Activated CD4-positive, alpha-beta T cell treated with anti-CD3 and anti-CD28 coated beads, Interleukin-2, amount 10 ng/mL, durations not matched to agents 7 days and 5 days (primary cell): ENCODE measurements at places on chromosomes 13 and 19. TPM values are rescaled to one million over a fixed set of nuclear protein-coding genes. Genes with fewer than 3 reads are reported as not detected.

GRCh38 chr19:5339950-5340636 lies 519 bp downstream of the PTPRS start:
- no peak overlapping the region for H3K27ac ChIP-seq
- H3K4me1 ChIP-seq: peaks cover 14% of the 10 kb centered on the region
- DNase-seq: no peak
- peaks cover 60% of the 10 kb centered on the region for H3K27me3 ChIP-seq
- H3K36me3 ChIP-seq: no peaks in the 10 kb centered on the region

GFY gene
- not detected for total RNA-seq

DNA sequence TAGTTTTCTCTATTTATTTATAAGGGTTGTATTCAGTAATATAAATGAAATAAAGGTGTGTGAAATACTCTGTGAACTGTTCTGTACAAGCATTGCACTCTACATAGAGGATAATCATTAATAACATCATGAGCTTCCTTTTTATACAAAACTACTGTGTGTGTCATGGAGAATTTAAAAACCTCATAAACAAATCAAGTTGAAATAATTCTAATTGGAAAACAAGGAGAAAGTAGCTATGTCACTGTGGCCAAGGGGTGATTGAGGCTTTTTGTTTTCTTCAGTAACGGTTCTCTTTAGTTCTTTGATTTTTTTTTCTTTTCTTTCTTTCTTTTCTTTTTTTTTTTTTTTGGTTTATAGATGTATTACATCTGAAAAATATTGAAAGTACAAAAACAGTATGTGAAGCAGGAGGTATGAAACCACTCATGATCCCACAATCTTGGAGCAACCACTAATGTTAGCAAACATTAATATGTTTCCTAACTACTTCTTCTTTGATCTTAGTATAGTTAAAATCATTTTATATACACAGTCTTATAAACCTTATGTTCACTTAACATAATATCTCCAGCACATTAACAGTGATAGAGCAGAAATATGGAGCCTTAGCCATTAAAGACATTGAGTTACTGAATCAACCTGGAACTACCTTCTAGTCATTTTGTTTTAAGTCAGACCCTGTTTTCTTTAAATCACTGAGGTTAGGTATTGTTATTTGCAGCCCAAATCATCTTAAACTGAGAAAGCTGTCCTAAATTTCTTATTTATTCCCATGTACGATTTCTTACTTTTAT lies 45.4 kb downstream of the WDFY2 start:
- no peak overlapping the region for H3K4me3 ChIP-seq
- no peaks in the 10 kb centered on the region for H3K27me3 ChIP-seq
- no peak for DNase-seq
- peaks cover 13% of the 10 kb centered on the region for H3K4me1 ChIP-seq
- peaks cover 5% of the 10 kb centered on the region for H3K36me3 ChIP-seq

DNA sequence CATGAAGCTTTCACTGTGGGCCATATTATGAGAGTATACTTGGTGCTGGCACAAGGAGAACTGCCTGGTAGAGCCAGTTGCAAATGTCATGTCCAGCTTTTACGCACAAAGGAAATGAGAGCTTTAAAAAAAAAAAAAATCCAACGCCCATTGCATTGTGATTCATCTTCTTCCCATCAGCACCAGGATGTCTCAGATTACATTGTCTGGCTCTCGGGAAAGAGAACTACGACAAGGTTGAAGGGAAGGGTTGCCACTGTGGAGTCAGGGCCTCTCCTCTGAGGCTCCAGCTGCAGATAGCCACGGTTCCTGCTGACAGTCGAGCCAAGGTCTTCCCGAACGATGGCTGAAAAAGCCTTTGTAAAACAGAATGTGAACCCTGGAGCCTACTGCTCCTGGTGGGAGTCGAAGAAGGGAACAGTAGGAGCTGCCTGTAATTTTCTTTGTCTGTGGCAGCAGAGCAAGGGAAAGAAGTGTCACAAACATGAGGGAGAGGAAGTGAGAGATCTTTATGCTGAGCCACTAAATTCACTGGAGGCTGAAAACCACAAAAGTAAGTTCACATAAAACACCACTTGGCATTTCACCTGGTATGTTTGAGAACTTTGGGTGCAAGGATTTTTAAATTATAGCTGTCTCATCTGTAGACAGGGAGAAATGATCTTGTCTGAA lies 704.7 kb downstream of the DIAPH3 start:
- H3K27ac ChIP-seq: no peak overlapping the region
- no peaks in the 10 kb centered on the region for H3K27me3 ChIP-seq
- no peak for DNase-seq
- H3K4me3 ChIP-seq: no peak overlapping the region
- H3K36me3 ChIP-seq: no peaks in the 10 kb centered on the region
- H3K4me1 ChIP-seq: peaks cover 6% of the 10 kb centered on the region

- no peaks in the 10 kb centered on the region for H3K36me3 ChIP-seq
- H3K27me3 ChIP-seq: no peaks in the 10 kb centered on the region
- DNase-seq: no peak
- no peak overlapping the region for H3K4me3 ChIP-seq
Observed at GRCh38 chr13:71149046-71149445, 718.0 kb downstream of the DACH1 start.

- no peaks in the 10 kb centered on the region for H3K36me3 ChIP-seq
- no peak overlapping the region for H3K4me3 ChIP-seq
- H3K27me3 ChIP-seq: peaks cover 6% of the 10 kb centered on the region
- no peak overlapping the region for H3K27ac ChIP-seq
- no peaks in the 10 kb centered on the region for H3K4me1 ChIP-seq
Observed at GRCh38 chr13:34914416-34914815, 27.7 kb upstream of the NBEA start.

- H3K4me3 ChIP-seq: no peak overlapping the region
- no peak overlapping the region for H3K27ac ChIP-seq
- no peak for DNase-seq
- no peaks in the 10 kb centered on the region for H3K27me3 ChIP-seq
- H3K4me1 ChIP-seq: no peaks in the 10 kb centered on the region
- H3K36me3 ChIP-seq: no peaks in the 10 kb centered on the region
Observed at GRCh38 chr19:31450696-31451095, 101.5 kb upstream of the TSHZ3 start.

DNA sequence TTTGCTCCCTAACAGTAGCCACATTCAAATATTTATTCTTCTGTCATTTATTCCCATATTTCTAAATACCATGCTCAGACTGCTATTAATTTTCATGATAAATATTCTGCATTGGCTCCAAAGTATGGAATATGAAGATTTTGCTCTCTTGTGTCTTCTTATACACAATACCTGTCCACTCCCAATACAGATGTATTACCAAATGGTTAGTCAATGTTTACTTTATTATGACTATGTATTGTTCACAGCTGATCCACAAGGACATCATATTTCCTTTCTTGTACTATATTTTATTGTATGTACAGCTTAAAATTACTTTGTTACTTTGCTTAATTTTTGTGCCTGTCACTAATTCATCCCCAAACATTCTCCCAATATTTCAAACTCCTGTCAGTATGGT lies 322.3 kb downstream of the OXGR1 start:
- no peak overlapping the region for H3K4me3 ChIP-seq
- H3K27me3 ChIP-seq: no peaks in the 10 kb centered on the region
- H3K4me1 ChIP-seq: no peaks in the 10 kb centered on the region
- no peak for DNase-seq
- H3K27ac ChIP-seq: no peak overlapping the region

GRCh38 chr13:71290963-71291841 lies 575.8 kb downstream of the DACH1 start:
- H3K27me3 ChIP-seq: no peaks in the 10 kb centered on the region
- H3K27ac ChIP-seq: peak overlapping the region; percentile 92
- peaks cover 15% of the 10 kb centered on the region for H3K4me1 ChIP-seq
- peak overlapping the region; percentile 53 for H3K4me3 ChIP-seq
- DNase-seq: peak; percentile 51

PRODH2 gene
- total RNA-seq: not detected

GRCh38 chr13:49533011-49533410 lies 37.3 kb downstream of the PHF11 start:
- no peak for DNase-seq
- H3K27ac ChIP-seq: peak overlapping the region; percentile 4
- peaks cover 22% of the 10 kb centered on the region for H3K4me1 ChIP-seq
- H3K4me3 ChIP-seq: no peak overlapping the region
- H3K36me3 ChIP-seq: peaks cover 58% of the 10 kb centered on the region

APOC4 gene
- not detected for total RNA-seq

SIGLEC5 gene
- not detected for total RNA-seq

- H3K27ac ChIP-seq: no peak overlapping the region
- no peaks in the 10 kb centered on the region for H3K36me3 ChIP-seq
- DNase-seq: no peak
- peaks cover 5% of the 10 kb centered on the region for H3K4me1 ChIP-seq
- H3K4me3 ChIP-seq: no peak overlapping the region
Observed at GRCh38 chr13:71967990-71968389, 101.0 kb upstream of the DACH1 start.

MARK4 gene
- 19.6 TPM for total RNA-seq

- no peaks in the 10 kb centered on the region for H3K27me3 ChIP-seq
- no peaks in the 10 kb centered on the region for H3K4me1 ChIP-seq
- no peak for DNase-seq
- no peak overlapping the region for H3K27ac ChIP-seq
Observed at GRCh38 chr13:111312944-111313590, 7.4 kb upstream of the TEX29 start.

- peak overlapping the region; percentile 74 for H3K27ac ChIP-seq
- peaks cover 61% of the 10 kb centered on the region for H3K36me3 ChIP-seq
- H3K4me1 ChIP-seq: peaks cover 39% of the 10 kb centered on the region
- no peaks in the 10 kb centered on the region for H3K27me3 ChIP-seq
- DNase-seq: no peak
Observed at GRCh38 chr19:57282011-57282643, 1.8 kb downstream of the ZNF460 start.

DNA sequence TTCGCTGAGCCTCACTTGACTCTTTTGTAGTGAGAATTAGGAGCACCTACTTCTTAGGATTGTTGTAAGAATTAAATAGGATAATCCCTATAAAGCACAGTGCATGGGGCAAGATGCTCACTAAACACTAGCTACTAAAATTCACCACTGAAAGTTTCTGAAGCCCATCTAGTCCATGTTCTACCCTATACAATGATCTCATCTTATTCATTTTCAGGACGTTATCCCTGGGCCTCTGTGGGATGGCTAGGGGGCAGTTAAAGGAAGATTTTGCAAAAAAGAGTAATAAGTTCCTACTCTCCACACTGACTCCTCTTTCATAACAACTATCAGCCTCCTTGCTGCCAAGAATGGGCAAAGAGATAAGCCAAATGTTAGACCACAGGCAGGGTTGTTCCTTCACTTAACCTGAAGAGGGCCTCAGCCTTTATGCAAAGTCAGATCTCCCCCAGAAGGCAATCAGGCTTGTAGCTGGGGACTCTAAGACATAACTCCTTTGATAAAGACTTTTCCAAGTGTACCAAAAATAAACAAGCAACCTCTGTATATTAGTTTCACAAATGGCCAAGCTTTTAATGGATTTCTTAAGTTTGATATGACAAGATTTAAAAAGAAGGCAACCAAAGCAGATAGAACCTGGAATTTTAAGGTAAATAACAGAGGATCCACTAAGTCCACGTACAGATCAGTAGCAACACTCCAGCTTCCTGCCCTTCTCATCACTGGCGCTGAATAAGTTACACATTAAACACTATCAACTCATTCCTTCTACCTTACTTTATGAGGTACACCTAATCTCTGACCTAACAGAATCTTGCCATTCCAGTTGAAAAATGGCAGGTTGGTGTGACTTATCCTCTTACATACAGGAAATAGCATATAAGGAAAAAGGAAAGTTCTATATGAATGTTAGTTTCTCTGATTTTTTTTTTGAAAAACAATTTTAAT lies 44.4 kb downstream of the ELF1 start:
- H3K27me3 ChIP-seq: no peaks in the 10 kb centered on the region
- peak; percentile 62 for DNase-seq
- peak overlapping the region; percentile 36 for H3K4me3 ChIP-seq
- H3K36me3 ChIP-seq: peaks cover 50% of the 10 kb centered on the region
- peaks cover 88% of the 10 kb centered on the region for H3K4me1 ChIP-seq
- peak overlapping the region; percentile 11 for H3K27ac ChIP-seq

DNA sequence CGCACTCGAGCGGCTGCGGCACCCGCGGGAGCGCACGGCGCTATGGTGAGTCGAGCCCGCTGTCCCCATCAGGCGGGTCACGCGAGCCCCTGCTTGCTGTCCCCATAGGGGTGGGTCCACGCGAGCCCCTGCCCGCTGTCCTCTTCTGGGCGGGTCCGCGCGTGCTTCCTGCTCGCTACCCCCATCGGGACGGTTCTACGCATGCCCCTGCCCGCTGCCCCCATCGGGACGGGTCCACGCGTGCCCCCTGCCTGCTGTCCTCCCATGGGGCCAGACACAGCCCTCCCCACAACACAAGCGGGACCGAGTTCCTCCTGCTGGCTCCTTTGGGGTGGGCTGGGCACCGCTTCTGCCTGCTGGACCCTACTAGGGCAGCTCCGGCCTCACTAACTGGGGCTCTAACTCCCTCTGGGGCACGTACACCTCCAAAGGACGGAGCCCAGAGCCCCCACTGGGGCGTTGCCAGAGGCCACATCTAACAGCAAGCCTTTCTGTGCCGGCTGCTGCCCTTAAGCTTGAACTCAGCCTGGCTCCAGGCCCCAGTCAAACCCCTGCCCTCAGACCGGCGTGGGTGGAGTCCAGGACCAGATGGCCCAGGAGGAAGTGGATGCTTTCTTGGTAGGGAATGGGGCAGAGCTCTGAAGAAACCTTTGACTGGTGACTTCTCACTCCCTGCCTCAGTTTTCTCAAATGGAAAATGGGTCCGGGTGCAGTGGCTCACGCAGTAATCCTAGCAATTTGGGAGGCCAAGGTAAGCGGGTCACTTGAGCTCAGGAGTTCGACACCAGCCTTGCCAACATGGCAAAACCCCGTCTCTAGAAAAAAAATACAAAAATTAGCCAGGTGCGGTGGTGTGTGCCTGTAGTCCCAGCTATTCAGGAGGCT lies 722 bp downstream of the COLGALT1 start:
- H3K27me3 ChIP-seq: no peaks in the 10 kb centered on the region
- peak overlapping the region; percentile 82 for H3K4me3 ChIP-seq
- peaks cover 20% of the 10 kb centered on the region for H3K4me1 ChIP-seq
- DNase-seq: peak; percentile 29
- peak overlapping the region; percentile 82 for H3K27ac ChIP-seq
- H3K36me3 ChIP-seq: peaks cover 20% of the 10 kb centered on the region

GRCh38 chr13:91596842-91597241 lies 198.4 kb downstream of the GPC5 start:
- H3K4me3 ChIP-seq: no peak overlapping the region
- DNase-seq: no peak
- H3K27me3 ChIP-seq: no peaks in the 10 kb centered on the region
- H3K36me3 ChIP-seq: no peaks in the 10 kb centered on the region
- H3K4me1 ChIP-seq: no peaks in the 10 kb centered on the region
